MV-4-11 (cell line): ENCODE measurements at places on chromosomes 2 and 18.
A peak's percentile ranks its signal among the peaks of the same experiment; 100 is the strongest.

DNA sequence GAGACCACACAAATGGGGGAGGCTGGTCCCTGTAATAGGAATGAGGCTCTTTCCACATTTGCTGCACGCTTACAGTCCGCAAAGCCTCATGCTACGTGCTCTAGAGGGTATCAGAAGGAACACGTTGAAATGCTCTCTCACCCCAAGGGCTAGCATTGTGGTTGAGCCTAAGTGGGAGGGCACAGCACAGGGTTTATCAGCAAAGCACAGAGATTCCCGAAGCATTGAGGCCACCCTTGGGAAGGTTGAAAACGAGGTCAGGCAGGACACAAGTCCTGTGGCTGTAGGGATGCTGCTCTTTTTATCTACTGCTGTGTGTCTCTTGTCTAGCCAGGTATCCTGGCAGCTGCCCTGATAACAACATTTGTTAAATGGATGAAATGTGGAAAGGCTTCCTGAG is 378.3 kb downstream of the EN1 start:
- DNase-seq, result no peak

DNA sequence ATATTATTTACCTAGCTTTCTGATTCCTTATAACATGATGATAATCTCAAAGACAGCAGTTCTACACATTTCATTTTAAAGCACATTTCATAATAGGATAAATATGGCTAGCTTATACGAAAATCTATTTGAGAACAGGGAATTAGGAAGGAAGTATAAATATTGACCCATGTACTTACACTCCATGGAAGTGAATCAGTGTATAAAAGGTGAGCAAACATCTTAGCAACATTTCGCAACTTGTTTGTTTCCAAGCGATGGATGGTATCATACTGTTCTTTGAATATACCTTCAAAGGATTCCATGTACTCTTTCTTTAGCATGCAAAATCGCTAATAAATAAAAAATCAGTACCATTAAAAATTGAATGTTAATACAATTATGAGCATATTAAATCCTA is 53.1 kb downstream of the CWC22 start:
- DNase-seq, result no peak

GRCh38 chr2:49830846-49831245 is 676.5 kb upstream of the FSHR start:
- DNase-seq, result no peak

- no peak for DNase-seq
Measured at GRCh38 chr2:5064687-5065086, 627.5 kb upstream of the SOX11 start.

DNA sequence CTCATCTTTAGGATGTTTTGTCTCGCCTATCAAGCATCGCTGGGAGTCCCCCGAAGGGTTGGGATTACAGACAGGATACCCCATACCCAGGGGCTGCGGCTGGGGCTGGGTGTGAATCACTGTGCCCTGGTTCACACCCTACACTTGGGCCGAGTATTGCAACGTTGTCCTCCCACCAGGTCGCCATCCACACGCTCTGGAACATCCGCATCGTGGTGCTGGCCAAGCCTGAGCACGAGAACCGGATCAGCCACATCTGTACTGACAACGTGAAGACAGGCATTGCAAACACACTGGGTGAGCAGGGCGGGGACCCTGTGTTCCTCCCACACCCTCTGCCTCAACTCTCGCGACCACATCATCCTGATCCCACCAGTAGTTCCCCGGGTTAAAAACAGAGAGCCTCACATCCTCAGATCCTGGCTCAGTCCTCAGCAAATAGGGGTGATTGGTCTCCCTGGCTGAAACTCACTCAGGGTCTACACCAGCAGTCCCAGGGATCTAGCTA is 87.3 kb upstream of the ATG16L1 start:
- DNase-seq, result peak; percentile 16

- DNase-seq, result no peak
Measured at GRCh38 chr18:51867767-51868166, 472.2 kb upstream of the DCC start.

DNA sequence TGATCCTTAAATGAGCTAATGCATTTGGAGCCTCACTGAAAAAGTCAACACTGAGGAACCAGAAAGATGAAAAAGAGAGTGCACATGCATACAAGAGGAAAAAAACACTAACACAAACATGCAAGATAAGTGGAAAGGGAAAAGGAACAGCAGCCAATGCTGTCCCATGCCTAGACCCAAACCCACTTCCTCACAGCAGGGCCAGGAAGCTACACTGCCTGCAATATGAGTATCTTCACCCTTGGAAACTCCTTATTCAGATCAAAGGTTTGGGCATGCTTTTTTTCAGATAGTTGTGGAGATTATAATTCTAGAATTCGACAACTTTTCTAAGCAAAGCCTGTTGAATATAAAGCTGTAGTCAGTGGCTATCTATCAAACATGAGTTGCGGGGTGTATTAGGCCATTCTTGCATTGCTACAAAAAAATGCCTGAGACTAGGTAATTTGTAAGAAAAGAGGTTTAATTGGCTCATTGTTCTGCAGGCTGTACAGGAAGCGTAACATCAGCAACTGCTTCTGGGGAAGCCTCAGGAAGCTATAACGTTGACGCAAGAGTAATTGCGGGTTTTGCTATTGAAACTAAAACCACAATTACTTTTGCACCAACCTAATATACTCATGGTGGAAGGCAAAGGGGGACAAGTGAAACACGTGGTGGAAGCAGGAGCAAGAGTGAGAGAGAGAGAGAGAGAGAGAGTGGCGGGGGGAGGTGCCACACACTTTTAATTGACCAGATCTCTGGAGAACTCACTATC is 138.2 kb downstream of the MBD2 start:
- DNase-seq, result peak; percentile 92

- no peak for DNase-seq
Measured at GRCh38 chr18:77833807-77834206, 584.2 kb downstream of the GALR1 start.

DNA sequence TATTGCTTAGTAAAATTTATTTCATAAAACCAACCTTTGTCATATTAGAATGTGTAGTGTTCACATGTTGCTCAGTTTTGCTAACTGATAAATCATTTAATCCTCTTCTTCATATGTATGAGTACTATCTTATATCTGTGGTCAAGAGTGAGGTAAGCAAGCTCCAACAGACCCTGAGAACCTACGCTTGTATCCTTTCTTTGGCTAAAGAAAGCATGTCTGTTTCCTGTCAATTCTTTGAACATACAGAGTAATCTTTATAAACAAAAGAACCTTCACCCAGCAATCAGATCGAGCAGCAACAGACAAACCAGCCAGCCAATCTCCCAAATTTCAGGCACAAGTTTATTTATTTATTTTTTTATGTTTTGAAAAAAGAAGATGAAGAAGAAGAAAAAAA is 6.4 kb downstream of the ADCYAP1 start:
- DNase-seq, result no peak

GRCh38 chr2:216661639-216662375 is 28.6 kb downstream of the IGFBP2 start:
- no peak for DNase-seq

DNA sequence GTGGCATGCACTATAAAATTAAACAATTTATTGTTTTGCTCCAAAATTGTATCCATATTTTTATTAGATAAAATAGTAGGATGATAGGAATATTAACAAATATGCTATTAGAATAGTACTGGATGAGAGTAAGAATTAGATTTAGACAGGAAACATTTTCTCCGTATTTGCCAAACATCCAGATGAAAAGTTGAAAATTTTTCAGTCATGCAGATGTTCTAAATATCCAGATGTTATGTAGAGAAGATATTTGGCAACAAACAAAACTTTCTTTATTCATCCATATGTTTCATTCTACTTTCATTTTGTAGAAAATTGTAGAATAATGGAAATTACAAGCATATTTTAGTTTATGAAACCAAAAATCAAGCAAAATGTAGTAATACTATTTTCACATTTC is 45.2 kb upstream of the NEUROD1 start:
- no peak for DNase-seq

- no peak for DNase-seq
Measured at GRCh38 chr2:220811952-220812570, 760.0 kb downstream of the EPHA4 start.

- DNase-seq, result no peak
Measured at GRCh38 chr2:132654968-132655367, 15.0 kb downstream of the LYPD1 start.

DNA sequence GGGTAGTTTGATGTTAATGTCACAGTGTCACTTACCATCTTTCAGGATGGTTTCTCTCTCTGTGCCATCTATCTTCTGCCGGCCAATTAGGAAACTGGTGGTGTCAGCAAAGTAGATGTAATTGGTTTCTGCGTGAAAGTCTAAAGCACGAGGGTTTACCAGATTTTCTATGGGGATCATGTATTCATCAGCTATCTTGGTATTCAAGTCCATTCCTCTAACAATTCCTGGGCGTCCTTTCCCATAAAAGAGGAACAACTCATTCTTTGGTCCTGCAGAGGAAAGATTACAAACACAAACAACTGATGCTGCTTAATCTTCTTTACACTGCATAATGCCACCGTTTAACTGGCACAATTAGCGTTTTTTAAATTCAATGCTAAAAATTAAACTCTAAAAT is 1081.9 kb downstream of the LRP1B start:
- no peak for DNase-seq

DNA sequence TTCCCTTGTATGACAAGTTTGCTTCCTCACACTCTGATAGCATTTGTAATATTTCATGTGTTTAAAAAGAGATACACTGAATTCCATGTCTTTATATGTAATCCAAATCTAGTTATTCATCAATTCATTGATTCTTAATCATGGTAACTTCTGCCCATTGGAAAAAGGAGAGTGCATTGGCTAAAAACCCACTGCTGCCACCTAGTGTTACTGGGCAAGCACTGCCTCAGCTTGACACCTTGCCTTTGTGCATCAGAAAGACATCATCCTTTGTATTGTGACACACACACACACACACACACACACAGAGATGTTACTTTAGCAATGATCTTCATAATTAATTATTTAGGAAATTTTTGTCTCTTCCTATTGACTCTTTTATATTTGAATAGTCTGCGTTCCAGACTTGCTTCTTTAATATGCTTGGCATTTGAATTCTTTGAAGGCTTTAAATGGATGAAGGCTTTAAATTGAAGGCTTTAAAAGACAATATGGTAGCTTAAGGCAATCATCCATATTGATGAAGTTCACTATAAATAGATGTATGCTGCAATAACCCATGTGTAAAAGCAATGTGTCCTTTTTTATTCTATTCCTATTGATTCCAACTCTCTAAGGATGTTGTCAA is 414.2 kb upstream of the CHST9 start:
- peak; percentile 23 for DNase-seq

DNA sequence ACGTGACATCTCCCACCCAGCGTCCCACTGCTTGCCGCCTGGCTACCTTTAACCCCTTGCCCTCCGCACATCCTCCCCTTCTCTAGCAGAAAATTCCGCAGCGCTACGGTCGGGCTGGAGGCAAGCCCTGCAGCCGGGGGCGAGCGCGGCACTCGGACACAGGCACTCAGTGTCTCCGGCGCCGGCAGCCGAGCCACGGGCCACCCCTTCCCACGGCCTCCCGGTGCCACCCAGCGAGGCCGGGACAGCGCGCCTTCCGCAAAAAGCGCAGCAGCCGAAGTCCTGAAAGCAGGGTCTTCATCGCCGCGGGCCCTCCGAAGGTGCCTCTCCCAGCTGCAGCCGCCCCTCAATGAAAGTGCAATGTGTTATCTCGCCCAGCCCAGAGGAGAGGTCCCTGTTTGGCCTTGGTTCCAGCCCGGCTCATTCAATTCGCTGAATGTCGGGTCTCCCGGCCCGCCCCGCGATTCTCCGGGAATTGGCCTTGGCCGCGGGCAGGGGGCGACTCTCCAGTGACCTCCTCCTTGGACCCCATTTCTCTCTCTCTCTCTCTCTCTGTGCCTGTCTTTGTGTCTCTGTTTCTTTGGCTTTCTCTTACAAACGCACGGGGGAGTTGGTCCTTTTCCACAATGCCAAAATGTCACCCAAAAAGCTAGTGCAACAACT is 1.1 kb downstream of the DLGAP1 start:
- no peak for DNase-seq

DNA sequence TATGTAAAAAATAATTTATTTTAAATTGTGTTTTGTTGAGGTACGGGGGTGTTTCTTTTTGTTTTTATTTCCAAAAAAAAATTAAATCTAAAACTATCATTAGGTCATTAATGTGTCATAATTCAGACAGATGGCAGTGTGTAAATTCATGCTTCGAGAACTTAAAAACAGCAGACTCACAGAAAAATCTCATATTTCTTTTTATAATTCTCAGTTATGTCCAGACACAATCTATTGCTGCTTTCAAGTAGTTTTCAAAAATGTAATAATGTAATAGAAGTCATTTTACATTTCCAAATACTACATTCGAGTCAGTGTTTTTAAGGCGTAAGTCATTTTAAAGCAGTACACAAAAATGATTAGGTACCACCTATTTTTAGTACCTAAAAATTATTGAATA is 14.3 kb downstream of the IKZF2 start:
- no peak for DNase-seq

GRCh38 chr18:76859474-76860339 is 37.4 kb downstream of the ZNF236 start:
- DNase-seq, result no peak

DNA sequence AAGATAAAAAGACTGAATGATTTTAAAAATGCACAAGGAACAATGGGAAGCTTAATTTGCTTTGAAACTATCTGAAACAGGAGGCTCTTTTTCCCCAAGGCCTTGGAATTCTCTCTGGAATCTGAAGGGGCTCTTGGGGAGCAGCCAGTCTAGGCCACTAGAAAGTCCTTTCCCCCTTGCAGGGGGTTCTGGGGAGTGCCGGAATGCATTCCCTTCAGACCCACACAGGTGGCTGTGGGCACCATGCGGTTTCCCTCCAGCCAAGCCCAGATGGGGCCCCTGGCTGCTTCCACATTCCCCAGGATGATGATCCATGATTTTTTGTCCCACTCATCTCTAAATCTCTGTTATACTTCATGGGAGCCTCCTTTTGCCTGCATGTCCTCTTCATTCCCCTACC is 10.7 kb downstream of the GPR45 start:
- DNase-seq, result no peak

DNA sequence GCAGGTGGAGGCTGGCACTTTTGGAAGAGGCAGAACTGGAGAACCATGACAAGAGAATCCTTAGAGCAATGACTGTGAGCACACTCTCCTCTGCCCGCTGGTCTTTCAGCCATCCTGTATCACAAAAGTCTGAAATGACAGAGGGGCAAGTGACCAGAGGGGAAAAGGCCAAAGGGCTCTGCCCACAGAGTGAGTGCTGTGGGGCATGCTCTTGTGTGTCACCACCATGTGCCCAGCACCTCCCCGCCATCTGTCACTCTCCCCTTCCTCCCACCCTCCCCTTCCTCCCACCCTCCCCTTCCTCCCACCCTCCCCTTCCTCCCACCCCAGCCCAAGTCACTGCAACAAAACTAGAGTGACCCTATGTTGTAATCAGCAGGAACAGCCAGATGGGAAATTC is 31.9 kb downstream of the DAW1 start:
- DNase-seq, result no peak

DNA sequence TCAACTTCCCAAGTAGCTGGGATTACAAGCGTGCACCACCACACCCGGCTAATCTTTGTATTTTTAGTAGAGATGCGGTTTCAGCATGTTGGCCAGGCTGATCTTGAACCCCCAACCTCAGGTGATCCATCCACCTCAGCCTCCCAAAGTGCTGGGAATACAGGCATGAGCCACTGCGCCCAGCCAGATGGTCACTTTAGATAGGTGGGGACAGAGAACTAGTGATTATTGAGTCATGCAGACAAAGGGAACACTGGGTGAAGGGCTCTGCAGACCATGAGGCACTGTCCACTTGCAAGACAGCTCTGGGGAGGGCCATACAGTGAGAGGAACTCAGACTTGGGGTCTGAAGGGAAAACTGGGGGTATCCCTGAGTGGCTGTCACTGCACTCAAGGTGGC is 58.4 kb upstream of the POMC start:
- no peak for DNase-seq
